ENCODE measurements at places on chromosomes 12 and 14.

DNA sequence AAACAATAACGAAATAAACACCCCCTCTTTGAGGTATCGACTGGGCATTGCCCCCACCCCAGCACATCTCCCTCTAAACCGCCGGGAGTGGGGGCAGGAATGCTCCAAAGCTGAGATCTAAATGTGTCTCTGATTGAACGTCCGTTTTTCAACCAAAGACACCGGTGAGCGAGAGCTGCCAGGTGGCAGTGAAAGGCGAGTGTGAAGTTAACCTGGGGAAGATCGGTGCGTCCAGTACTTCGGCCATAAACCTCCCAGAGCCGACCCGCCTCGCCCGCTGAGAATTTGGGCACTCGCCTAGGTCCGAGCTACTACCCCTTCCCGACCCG lies 625 bp downstream of the ANGEL1 start:
- no peak for DNase-seq

- no peak for DNase-seq
Measured at GRCh38 chr12:58995666-58996363, 75.5 kb upstream of the LRIG3 start.

DNA sequence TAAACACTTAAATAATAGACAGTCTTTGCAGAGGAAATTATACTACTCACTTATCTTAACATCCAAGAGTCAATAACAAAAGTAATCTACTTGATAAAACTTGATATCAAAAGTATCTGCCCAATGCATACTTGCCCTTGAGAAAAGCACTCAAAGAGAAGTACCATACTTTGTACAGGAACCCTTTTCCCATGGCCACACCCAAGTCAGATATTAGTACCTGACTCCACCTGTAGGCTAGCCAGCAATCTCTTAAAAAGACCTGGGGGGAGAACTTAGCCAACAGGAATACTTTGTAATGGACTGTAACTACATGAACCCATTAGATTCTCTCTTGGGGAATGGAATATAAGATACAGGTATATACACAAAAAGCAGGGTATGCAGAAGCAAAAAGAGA lies 99.6 kb upstream of the HECTD1 start:
- no peak for DNase-seq

DNA sequence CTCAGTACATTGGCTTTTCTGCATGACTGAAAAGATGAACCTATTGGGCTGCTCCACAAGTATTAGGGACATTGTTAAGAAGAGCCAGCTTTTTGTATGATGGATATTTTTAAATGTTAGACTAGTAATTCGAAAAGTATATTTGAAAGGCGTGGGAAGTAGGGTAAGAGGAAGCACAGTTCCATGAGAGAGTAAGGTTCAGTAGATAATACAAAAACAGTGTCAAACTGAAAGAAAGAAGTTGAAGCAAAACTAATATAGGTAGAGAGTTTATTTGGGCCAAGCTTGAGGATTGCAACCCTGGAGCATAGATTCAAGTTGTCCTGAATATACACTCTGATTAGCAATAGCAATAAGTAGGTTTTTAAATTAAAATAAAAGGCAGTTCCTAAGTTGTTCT lies 193.9 kb downstream of the RASSF9 start:
- no peak for DNase-seq

DNA sequence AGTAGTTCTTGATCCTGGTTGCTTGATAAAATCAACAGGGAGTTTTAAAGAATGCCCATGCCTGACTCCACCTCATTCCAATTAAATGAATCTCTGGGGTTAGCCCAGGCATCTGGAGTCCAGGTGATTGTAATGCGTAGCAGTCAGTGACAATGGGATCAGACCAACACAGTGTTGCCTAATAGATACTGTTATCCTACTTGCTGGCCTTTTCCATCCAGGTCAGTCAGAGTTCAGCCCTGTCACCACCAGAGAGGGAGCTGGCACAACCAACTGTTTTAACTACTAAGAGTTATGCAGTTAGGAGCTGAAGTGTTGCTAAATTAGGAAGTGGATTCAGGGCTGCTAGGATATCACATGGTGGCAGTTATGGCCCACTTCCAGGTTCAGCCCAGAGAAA lies 107.1 kb downstream of the GPR135 start:
- DNase-seq: no peak

DNA sequence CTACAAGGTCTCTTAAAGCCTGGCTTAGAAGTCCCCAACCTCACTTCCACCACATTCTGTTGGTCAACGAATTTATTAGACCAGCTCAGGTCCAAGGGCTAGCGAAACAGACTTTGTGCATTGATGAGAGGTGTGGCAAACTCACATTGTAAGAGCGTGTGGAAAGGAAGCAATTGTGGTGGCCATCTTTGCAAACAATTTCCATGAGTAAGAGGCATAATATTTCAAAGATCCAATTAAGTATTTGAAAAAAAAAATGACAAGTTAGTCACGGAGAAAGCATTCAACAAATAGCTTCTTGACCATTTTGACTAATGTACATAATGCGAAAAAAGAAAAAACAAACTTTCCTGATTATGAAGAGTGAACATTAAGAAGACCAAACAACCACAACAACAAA lies 7.4 kb downstream of the NR1H4 start:
- DNase-seq: no peak

DNA sequence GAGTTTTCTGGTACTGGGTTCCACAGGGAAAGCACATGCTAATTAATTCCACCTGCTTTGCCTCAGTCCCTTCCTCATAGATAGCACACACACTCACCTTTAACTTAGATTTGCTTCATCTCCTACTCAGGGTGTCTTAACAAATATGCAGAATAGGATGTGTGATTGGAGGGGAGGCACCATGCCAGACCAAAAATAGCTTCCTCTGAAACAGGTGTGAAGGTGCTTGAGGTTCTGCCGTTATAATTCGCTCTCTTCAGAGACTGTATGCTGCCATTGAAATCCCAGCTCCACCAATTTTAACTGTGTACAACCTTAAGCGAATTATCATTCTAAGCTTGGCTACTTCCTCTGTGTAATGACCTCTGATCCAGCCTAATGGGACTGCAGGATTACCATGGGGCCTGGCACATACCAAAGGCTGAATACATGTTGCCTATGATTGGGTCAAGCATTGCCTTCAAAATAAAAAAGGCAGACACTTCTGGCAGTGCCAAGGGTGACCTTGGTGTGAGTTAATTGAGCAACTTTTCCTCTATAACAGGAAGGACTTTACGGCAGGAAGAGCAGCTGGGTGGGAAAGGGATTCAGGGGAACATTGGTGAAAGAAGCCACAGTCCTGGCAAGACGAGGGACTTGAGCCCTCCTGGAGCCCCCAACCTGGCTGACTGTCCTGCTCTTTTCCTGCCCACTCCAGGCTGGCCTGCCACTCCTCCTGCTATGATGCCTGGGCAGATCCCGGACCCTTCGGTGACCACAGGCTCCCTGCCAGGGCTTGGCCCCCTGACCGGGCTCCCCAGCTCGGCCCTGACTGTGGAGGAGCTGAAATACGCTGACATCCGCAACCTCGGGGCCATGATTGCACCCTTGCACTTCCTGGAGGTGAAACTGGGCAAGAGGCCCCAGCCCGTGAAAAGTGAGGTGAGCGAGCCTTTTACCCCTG lies 9.7 kb downstream of the JDP2 start:
- no peak for DNase-seq

DNA sequence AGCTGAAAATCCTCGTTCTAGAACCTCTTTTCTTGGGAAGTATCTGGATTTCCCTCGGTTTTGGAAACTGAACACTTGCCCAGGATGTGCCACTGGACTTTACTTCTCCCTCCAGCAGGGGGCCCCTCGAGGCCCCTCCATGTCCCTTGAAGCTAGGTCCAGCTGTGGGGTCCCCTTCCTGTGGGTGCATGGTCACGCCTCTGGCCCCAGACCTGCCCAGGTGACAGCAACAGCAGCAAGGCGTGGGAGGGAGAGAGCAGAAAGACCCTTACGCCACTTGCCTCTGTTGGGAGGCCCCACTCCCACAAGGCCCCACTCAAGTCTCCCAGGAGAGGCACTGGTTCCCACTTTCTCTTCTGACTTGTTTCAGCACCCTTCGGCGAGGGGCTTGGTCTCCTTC lies 3.1 kb downstream of the SLC25A29 start:
- no peak for DNase-seq

- DNase-seq: no peak
Measured at GRCh38 chr12:1102115-1102514, 111.1 kb downstream of the ERC1 start.

DNA sequence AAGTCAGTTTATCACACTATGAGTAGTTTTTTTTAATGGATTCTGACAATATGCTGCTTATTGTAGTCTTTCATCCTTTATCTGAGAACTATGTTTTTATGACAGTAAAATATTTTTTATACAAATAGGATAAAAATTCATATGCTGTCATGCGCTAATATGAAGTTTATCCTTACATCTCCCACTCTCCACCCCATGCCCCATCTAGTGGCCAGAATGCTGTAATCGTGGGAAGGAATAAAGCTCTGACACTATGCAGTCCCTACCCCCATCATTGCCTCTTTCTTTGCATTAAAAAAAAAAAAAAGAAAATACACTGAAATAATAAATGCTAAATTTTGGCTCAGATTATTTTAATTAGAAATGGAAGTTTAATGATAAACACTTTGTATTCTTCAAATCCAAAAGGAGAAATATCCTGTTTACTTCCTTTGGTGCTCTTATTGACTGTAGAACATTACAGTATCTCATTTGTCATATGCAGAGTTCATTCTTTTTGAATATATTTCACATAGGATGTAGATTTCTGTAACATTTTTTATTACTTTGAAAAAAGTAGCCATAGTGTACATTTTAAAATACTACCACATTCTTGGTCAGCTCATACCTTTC lies 145.9 kb upstream of the SLCO1C1 start:
- DNase-seq: no peak

DNA sequence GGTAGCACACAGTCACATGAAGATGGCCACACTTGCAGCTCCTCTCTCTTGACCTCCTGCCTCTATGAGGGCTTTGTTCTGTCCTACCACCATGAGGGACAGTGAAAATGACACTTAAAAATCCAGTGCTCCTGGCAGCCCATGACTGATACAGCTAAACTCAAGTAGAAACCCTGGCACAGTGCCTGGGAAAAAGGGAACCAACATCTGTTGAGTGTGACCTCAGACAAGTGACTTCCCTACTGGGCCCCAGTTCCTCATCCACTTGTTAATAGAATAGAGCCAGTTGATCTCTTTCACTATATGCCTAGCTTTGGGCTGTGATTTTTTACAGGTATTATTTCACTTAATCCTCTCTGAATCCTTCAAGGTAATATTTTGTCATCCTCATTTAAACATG lies 4.8 kb downstream of the GUCY2C start:
- no peak for DNase-seq

- no peak for DNase-seq
Measured at GRCh38 chr14:51963286-51963685, 26.1 kb upstream of the RTRAF start.

GRCh38 chr14:77067632-77068516 lies 30.2 kb upstream of the CIPC start:
- peak; percentile 62 for DNase-seq

DNA sequence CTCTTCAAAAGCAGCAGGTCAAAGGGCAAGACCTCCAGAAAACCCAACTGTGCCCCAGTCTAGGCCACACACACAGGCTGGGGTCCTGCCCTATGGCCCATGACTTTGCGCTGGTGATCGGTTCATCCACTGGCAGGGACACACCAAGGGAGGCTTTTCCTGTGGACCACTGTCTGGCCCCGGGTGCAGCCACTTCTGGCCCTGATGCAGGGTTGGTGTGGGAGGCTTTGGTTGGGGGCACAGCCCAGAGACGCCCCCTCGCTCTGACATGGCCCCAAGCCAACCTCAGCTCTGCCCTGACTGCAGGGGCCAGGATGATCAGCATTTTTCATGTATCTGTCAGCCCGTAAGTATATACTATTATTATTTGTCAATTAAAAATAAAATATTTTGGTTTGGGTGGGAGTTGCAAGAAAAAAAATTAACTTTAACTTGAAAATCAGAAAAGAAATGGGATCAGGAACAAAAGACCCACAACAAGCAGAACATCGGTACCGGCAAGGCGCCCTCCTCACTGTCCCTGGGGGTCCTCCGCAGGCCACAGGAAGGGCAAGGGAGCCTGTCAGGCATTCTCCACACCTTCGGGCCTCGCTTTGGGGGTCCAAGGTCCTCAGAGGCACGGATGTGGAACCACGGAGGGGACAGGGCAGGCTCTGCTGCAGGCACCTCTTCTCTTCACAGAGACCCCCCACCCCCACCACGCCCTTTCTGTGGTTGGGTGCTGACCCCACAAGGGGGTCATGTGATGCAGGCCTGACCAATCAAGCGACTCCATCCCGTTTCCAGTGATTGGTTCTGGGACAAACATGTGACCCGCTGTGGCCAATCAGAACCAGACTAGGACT lies 181.5 kb upstream of the SFSWAP start:
- peak; percentile 67 for DNase-seq

- DNase-seq: no peak
Measured at GRCh38 chr12:13304924-13305323, 108.4 kb downstream of the EMP1 start.

DNA sequence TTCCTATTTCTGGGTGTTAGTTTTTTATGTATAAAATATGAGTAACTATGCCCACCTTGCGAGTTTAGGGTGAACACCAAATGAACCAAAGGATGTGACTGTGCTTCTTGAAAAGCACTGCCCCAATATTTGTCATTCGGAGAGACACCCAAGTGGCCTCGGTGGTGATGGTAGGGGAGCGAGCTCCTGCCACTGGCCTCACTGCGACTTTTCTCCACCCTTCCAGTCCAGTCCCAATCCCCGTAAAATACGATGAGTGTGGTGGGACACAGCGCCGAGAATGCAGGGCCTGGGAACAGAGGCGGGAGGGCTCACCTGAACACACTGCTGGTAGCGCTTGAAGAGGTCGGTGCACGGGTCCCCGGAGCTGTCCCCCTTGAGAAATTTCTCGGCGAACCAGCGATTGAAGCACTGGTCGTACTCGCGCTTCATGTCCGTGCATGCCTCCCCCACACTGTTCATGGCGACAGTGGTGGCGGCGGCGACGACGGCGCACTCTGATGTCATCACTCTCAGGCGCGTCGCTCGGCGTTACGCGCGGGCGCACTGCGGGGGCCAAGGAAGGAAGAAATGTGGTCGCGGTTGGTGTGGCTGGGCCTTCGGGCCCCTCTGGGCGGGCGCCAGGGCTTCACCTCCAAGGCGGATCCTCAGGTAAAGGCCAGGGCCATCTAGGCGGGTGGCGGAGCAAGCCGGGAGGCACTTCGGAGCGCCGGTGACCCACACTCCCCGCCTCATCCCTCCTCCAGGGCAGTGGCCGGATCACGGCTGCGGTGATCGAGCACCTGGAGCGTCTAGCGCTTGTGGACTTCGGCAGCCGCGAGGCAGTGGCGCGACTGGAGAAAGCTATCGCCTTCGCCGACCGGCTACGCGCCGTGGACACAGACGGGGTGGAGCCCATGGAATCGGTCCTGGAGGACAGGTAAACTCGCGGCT lies at the start of the genes GATC and TRIAP1:
Gene GATC (plus strand): TSS at position 534 of the 933 bp plus-strand sequence. CDS start 37 bp downstream, at position 571.
Gene TRIAP1 (minus strand): TSS at position 474 of the 933 bp plus-strand sequence. CDS start 12 bp downstream, at position 462.
- peak; percentile 65 for DNase-seq

- DNase-seq: no peak
Measured at GRCh38 chr14:30614155-30614554, 8.0 kb upstream of the SCFD1 start.

DNA sequence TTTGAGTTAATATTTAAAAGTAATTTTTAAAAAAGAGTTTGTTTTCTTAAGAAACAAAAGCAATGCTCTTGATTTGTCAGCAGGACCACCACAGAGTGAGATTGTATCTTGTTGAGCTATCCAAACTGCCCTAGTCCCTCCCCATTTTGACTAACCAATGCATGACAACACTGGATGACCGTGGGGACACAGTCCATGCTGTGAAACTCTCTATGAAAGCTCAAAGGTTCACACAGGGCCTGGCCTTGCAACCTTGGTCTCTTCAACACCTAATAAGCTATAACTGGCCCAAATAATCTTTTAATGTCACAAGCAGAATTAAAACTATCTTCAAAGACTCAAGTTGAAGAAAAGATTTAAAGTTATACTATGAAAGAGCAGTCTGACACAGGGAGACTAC lies 13.5 kb downstream of the ETFRF1 start:
- no peak for DNase-seq

GRCh38 chr14:75277815-75278421 lies 710 bp upstream of the FOS start:
- DNase-seq: no peak
